ENCODE measurements at places on chromosomes 6 and 20.
A peak's percentile ranks its signal among the peaks of the same experiment; 100 is the strongest.

- no peak for DNase-seq
These were observed 814.8 kb downstream of the MAFB start for GRCh38 chr20:39874049-39874893.

DNA sequence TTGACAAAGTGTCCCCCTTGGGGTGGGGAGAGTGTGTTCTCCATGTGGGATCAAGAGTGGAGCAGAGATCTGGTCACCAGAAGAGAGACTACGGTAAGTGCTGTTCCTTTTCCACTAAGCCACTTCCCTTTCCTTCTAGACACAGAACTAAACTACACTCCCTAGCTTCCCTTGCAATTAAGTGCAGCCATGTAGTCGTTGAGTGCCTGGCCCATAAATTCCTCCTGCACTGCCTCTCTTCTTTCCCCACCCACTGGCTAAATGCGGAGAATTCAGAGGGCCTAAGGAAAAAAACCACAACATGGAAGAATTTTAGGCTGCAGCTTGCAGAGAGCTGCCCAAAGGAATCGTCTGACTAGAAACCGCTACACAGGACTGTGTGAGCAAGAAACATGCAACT, 1.5 kb downstream of the WDR27 start:
- DNase-seq: no peak

DNA sequence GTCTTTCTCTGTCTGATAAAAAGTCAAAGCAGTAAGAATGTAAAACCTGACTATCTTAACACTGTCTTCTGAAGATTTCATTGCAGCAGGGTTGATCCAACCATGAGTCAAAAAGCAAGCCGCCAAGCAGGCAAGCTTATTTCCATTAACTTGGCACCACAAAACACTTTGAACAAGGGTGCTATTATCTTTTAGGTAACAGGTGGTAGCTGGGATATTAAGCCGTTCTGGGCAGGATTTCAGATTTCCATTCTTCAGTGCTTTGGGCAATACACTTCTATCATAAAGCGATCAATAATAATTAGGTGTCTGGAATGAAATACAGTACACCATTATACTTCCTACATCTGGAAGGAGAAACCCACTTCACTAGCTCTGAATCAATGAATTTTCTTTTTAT, 181.9 kb downstream of the TBC1D7 start:
- DNase-seq: no peak

DNA sequence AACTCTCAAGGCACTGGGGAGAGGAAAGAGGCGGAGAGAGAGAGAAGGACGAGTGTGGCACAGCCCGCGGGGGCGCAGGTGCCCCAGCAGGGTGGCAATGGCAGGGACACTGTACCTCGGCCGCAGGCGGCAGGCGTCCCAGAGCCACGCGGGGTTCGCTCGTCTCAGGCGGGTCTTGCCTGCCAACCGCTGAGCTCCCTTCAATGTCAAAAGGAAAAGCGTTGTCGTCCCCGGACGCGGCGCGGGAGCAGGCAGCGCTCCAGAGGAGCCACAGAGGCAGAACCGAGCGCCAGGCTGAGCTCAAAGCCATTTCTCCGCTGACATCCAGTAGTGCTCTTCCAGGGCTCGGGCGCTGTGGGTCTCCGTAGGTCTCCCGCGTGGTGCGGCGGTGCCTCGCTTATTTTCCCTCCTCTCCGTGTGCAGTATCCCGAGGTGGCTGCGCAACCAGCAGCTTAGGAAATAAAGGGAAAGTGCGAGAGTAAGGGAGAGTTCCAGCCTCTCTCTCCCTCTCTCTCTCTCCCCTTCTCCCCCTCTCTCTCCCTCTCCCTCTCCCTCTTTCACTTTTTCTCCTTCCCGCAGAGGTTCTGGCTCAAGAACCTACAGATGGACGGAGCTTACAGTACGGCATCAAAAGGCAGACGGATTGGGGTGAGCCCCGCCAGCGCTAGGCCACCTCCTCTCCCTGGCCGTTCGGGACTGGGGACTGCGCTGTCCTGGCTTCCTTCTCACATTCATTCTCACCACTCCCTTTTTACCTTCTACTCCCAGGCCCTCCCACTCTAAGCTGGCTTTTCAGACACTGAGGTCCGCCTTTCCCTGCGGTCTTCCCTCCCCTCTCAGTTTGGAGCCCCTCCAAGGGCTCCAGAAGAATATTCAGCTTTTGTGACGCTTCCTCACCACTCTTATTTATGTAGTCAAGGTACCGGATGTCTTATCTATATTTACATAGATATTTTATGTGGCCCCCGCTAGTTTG, at the start of gene LAMA4:
Gene LAMA4, minus strand, starts transcription at position 727 of the 976 bp plus-strand sequence. Its CDS starts 417 bp downstream, at position 310.
- no peak for DNase-seq

DNA sequence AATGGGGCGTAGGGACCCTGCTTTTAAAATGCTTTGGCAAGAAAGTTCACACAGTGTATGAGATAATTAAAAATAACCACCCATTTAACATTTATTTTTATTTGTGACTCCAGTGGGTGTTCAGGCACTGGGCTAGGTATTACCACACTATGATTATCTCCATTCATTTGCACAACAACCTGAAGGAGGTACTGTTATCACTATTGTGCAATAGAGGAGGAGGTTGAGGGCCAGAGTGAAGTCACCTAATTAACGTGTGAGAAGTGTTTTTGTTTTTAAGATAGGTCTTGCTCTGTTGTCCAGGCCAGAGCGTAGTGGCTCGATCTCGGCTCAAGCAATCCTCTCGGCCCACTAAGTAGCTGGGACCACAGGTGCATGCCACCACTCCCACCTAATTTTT, 29.2 kb downstream of the MAK start:
- no peak for DNase-seq

- no peak for DNase-seq
These were observed 110.1 kb upstream of the JAG1 start for GRCh38 chr20:10783707-10784553.

GRCh38 chr6:108406943-108407342, 112.1 kb downstream of the AFG1L start:
- DNase-seq: no peak

DNA sequence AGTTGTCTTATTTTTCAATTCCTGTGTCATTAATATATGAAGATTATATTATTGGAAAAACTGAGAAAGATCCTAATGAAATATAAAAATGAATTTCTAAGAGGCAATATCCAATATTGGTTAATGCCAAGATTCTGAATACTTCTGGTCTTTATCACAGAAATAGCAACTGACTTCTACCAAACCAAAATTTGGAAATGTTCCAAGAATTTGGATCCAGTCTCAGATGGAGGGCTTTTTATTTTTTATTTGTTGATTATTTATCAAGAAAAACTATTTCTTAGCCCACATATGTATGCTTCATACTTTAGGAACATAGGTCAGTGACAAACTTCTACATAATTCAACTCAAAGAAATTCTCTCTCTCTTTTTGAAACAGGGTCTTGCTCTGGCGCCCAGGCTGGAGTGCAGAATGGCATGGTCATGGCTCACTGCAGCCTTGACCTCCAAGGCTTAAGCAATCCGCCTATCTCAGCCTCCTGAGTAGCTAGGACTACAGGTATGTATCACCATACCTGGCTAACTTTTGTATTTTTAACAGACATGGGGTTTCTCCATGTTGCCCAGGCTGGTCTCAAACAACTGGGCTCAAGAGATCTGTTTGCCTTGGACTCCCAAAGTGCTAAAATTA, 13.1 kb downstream of the NUP43 start:
- DNase-seq: no peak

GRCh38 chr6:83073615-83074014, 6.1 kb downstream of the DOP1A start:
- DNase-seq: no peak

DNA sequence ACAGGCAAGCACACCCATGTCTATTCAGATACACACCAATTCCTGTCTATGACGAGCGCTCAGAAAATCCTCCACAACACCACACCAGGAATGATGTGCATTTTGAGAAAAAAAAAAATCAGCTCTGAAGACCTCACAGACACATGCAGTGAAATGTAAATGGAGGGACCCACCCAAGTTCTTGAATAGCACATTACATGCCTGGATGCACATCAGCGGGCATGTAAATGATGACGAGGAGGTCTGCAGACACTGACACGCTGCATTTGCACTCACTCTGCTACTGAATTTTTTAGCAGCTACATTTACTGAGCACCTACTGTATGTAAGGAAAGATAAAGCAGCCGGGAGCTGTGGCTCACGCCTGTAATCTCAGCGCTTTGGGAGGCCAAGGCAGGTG, 14.7 kb downstream of the NRSN2 start:
- DNase-seq: no peak

DNA sequence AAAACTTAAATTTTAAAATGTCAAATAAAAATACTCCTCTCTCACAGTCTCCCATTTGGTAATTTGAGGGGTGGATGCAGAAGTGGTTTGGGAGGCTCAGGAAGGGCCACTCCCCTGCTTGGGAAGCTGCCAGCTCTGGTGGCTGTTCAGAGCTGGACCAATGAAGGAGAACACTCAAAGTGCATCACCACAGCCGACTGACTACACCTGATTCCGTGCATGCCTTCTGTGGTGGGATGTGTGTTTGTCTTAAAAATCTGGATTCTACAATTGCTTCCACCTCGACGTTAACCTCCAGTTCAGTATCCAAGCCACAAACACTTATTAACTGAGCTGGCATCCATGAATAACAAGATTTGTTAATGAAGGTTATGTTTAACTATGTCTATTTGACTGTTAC, 137.3 kb downstream of the FOXC1 start:
- no peak for DNase-seq

- DNase-seq: peak; percentile 88
These were observed at the start of gene RNF8 for GRCh38 chr6:37353761-37354525. Gene RNF8 (plus strand): TSS chr6:37353983. CDS start chr6:37354165, 182 bp downstream.

GRCh38 chr6:139175389-139175948, 40.6 kb downstream of the HECA start:
- no peak for DNase-seq

- DNase-seq: no peak
These were observed 51.8 kb downstream of the TCP11 start for GRCh38 chr6:35089216-35089934.

DNA sequence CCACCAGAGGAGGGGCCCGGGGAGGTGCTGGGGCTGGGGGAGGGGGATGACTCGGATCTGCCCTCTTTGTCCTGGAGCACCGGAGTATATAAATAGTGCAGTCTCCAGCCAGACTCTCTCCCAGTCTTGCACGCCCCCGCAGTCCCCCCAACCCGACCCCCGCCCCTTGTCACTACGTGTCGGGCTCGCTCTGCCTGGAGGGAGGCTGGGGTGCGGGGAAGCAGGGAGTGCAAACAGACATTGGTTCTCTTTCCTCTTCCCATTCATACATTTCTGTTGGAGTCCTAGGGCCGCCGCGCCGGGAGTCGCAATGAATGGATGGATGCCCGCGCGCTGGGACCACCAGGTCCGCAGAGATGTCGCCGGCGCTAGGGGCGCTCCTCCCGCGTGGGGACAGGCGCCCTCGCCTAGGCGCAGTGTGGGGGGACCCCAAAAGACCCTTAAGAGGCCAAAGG, 179.3 kb downstream of the TBXT start:
- DNase-seq: no peak

GRCh38 chr6:139124887-139125672, 9.8 kb upstream of the HECA start:
- peak; percentile 64 for DNase-seq

GRCh38 chr20:33160681-33161080, 7.3 kb upstream of the BPIFA2 start:
- DNase-seq: no peak

DNA sequence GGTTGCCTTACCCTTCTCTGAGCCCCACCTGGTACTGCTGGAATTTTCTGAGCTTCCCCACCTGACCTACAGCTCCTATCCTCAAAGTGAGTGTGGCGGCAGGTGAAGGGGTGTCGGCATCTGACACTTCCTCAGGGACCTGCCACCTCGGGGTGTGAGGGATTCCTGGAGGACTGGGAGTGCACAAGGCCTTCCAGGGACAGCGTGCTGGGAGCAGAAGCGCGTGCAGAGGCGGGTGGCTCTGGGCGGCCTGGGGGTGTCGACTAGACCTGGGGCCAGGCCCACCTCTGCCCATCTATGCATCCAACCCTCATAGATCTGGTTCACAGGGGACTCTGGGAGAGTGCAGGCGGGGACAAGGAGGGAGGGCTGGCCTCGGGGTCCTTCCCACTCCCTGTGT, 7.8 kb downstream of the DLGAP4 start:
- peak; percentile 25 for DNase-seq

GRCh38 chr6:155995281-155995680, 539.6 kb upstream of the NOX3 start:
- no peak for DNase-seq

DNA sequence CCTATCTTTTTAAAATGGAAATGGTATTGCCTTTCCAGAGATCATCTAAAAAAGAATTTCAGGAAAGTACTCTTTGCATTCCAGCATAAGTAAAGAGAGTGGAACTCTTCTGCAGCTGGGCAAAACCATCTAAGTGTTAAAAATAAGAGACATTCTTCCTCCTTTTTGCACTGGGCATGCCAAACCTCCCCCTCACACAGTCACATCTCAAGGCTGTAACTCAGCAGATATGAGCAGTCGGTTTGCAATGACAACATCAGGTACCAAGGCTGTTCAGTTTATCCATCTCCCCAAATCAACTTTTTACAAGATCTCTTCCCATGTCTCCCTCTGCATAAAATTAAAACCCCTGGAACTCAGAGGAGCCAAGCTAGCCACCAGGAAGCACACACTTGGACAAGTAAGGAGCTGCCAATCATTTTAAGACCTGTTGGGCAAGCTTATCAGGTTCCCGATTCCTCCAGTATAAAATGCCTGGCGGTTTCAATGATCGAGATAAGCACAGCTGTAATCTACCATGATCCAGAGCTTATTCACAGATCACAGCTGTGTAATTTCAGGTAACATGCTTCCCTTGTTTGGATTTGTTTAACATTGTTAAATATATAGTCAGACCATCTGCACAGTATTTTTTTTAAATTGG, 23.2 kb downstream of the ID4 start:
- no peak for DNase-seq

DNA sequence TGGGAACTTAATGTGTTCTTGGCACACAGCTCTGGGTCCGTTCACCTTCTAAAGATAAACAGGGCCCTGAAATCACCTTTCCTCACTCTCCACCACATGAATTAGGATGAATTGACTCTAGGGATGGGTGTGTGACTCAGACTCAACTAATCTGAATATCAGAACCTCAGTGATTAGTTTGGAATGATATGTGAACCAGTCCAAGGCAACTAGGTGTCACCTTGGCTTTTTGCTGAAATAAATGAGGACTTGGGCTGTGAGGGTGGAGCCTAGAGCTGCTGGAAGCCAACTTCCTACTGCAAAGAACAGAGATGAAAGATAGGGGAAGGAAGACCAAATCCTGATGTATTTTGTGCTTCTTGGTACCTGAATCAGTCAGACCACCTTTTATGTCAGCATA, 132.0 kb upstream of the RNF24 start:
- DNase-seq: no peak

- no peak for DNase-seq
These were observed 7.2 kb upstream of the PCIF1 start for GRCh38 chr20:45927071-45927878.

- DNase-seq: no peak
These were observed 115.8 kb downstream of the HFE start for GRCh38 chr6:26202811-26203583.

Data from activated CD4-positive, CD25-positive, alpha-beta regulatory T cell treated with anti-CD3 and anti-CD28 coated beads, Interleukin-2, amount 50 U/mL, for 72 hours (primary cell).